ENCODE measurements at places on chromosomes 1 and 21. TPM values are rescaled to one million over a fixed set of nuclear protein-coding genes. Genes with fewer than 3 reads are reported as not detected.

The FAM167B gene
- 0.57 TPM for total RNA-seq

The RAB42 gene
- 0.27 TPM for total RNA-seq

The OR10Z1 gene
- total RNA-seq: not detected

The TBCE gene
- total RNA-seq: 57.8 TPM

The NTNG1 gene
- 4.9 TPM for total RNA-seq
